ENCODE measurements at places on chromosomes 5 and 9.

DNA sequence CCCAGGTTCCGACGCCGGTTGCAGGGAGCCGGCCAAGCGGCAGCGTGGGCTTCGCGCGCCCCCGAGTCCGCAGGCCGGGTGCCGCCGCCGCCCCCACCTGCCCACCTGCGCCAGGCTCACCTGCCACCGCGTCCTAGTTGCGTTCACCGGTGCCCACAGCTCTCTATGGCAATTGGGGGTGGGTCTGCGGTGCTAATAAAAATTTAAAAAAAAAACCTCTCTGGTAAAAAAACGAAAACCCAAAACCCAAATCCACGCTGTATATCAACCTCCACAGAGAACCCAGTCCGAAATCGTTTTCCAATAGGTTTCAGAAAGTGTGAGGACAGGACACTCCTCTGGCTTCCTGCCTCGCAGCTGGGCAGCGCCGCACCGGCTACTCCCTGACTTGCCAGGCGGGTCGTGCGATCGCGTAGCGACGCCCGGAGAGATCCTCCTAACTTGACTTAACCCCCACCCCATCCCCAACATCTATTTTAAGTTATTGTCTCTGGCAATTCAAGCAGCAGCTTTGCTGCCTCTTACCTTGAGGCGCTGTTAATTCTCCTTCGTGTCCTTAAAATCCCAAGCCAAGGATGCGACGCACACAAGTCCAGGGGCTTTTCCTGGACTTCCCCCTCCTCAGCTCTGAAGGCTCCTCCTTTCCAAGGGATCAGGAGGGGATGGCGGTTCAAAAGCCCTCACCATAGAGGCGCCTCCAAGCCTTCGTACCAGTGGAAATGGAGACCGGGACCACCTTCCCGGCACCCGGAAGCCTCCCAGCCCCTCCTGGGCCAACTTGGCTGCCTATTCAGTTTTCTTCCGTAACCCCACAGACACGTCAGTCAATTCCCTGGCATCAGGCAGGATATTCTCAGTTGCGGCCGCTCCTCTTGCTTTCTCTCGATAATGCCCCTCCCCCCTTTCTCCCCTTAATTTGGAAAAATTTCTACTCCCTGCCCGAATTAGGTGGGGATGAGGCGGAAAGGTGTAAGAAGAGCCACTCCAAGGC, 1639.4 kb upstream of the C9orf72 start:
- no peak for DNase-seq

- DNase-seq: no peak
These were observed 15.7 kb downstream of the PNPLA7 start for GRCh38 chr9:137534256-137535119.

- no peak for DNase-seq
These were observed 4.8 kb downstream of the ATP6V1G1 start for GRCh38 chr9:114592356-114592755.

DNA sequence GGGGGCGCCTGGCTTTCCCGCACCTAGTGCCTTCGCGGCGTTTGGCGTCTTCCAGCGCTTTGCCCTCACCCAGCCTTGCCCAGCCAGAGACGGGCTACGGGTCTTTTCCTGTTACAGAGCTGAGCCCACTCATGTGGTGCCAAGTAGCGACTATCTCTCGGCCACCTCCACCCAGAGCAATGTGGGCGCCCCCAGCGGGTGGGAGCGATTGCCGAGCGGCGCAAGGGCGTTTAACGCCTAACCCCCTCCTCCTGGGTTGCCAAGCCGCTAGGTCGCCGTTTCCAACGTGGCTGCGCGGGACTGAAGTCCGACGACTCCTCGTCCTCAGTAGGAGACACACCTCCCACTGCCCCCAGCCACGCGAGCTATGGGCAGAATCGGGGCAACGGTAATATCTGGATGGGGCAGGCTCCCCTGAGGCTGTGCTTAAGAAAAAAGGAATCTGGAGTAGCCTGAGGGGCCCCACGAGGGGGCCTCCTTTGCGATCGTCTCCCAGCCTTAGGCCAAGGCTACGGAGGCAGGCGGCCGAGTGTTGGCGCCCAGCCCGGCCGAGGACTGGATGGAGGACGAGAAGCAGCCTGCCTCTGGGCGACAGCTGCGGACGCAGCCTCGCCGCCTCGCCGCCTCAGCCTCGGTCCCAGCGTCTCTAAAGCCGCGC, 5.8 kb downstream of the TLX3 start:
- DNase-seq: no peak

DNA sequence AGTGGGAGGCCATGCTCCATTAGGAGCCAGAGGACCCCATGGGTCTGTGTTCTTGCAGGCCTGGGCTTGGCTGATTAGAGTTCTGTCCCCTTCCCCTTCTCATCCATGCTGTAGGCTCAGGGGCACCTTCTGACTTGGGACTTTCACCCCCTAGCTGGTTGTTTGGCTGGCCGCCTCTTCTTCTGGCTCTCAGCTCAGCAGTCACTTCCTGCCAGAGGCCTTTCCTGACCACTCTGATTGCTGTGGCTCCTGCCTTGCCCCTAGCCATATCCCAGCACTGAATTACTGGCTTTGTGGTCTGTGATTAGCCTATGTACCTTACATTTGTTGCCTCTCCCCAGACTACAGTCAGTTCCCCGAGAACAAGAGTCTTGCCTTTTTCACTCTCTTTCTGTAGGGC, 14.6 kb downstream of the ENTREP1 start:
- no peak for DNase-seq

- no peak for DNase-seq
These were observed 127.3 kb downstream of the MACROH2A1 start for GRCh38 chr5:135271533-135272310.

DNA sequence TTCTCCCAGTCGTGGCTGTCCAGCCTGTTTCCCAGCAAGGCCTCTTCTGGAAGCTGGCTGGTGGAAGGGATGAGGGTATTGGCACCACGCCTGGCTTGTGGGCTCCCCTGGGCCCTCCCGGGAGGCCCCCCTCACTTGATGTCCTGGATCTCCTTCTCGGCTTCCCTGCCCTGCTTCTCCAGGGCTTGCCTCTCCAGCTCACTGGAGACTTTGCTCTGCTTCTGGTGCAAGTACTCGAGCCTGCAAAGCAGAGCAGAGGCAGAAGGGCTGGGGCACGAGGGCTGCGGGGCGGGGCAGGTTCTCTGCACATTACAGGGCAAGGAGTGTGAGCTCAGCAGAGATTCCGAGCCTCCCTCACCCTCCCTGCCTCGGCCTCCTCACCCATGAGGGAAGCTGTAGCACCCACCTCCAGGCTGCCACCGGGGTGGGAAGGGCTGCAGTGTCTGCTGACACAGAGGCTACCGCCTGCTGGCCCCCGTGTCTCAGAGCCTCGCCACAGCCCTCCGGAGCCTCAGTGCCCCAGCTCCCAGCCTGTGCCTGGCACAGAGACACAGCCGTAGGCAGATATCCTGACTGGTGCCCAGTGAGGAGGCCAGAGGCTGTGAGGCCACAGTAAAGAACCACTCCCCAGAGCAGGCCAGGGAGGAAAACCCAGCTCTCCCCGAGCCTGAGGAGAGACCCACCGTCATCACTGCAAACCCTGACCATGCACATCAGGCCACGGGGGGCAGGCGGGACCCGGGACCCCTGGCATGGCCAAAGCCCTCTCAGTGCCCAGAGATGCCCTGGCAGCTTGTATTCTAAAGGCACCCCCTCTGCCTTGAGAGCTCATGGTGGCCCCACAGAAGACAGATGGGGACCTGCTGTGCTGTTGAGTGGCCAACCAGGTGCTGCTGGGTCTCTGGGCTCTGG, 7.2 kb downstream of the SNAPC4 start:
- no peak for DNase-seq

DNA sequence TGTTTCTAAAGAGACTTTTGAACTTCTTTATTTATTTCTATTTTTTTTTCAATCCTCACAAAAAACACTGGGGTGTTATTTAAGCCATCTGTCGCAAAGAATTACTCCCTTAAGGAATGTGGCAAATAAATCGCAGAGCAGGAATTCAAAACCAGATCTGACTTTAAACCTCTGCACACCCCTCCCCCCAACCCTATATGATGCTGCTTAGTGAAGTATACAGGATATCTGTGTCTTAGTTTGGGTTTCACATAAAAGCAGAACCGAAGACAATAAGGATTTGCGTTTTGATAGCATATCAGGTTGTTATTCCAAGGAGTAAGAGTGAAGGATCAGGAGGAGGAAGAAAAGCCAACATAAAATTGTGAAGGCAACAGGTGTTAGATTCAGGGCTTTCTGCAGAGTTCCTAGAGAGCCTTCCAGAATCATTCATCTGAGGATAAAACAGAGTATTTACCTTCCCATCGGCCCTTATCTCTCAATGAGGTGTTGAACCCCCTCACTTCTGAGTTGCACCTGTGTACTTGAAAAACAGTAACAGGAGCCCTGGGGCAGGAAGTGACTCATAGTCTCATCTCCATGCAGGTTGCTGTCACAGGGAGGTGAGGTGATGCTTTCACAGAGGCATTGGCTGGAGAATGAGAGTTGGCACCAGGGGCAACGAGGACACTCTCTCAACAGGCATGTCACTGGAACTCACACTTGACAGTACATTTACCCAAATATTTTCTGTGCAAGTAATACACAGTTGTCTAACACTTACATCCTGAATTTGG, 33.5 kb upstream of the DMRT3 start:
- DNase-seq: no peak

DNA sequence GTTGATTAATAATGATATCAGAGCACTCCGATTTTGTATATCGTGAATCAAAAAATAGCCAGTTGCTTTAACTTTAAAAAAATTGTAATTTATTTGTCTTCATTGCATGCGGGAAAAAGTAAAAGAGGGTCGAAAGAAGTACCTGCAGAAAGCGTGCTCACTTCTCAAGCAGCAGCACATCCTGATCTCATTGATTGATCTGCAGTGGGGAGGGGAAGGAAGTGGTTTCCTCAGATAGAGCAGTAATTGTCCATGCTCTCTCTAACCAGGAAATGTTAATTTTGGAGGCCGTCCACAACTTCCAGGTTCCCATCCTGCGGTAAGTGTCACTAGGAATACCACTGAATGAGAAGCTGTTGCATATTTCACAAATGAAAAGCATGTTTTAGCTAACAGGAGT, 63.2 kb downstream of the SYK start:
- DNase-seq: no peak

DNA sequence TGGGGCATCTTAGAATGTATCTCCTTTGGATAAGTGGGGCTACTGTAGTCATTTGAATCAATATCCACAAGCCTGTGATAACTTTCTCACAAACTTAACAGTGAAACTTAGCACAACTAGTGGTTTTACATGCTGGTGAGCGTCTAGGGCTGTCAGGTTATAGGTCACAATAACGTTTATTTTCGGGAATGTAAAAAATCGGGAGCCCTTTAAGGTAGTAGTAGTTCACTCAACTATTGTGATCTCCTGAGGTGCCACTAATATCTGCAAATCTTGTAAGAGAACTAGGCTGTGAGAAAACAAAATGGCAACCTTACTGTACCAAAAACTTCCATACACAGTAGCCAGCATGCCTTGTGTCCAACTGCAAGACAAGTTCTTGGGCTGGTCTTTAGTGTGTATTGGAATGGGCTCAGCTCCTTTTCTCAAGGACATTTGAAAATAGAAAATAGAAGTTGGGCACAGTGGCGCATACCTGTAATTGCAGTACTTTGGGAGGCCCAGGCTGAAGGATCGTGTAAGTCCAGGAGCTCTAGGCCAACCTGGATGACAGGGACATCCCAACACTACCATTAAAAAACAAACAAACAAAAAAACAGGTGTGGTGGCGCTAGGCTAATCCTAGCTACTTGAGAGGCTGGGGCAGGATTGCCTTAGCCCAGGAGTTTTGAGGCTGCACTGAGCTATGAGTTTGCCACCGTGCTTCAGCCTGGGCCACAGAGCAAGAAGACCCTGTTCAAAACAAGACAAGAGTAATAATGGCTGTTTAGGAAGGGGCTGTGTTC, 5.2 kb upstream of the PKN3 start:
- no peak for DNase-seq

GRCh38 chr9:133334161-133334560, 1.8 kb downstream of the SURF6 start:
- DNase-seq: no peak

- DNase-seq: peak; percentile 41
These were observed 341.1 kb downstream of the ZSWIM6 start for GRCh38 chr5:61673007-61673735.

- DNase-seq: no peak
These were observed 453.8 kb downstream of the SEMA5A start for GRCh38 chr5:9091896-9092662.

GRCh38 chr5:66477596-66477995, 118.6 kb upstream of the MAST4 start:
- DNase-seq: no peak

DNA sequence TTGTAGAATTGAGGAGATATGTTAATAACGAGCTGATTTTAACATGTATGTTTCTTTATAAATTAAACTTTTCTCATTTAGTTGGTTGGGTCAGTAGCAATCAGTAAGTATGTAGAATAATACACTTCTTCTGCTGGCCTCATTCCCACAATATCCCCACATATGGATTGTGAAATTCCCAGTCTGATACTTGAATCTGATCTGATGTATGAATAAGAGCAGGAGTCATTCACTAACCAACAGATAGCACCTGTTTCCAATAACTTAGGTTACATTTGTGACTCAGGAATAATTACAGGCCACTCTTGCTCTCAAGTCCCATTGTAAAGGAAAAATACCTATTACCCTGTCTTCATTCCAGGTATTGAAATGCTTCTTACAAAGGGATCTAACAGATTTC, 23.9 kb downstream of the SLC36A1 start:
- DNase-seq: no peak

DNA sequence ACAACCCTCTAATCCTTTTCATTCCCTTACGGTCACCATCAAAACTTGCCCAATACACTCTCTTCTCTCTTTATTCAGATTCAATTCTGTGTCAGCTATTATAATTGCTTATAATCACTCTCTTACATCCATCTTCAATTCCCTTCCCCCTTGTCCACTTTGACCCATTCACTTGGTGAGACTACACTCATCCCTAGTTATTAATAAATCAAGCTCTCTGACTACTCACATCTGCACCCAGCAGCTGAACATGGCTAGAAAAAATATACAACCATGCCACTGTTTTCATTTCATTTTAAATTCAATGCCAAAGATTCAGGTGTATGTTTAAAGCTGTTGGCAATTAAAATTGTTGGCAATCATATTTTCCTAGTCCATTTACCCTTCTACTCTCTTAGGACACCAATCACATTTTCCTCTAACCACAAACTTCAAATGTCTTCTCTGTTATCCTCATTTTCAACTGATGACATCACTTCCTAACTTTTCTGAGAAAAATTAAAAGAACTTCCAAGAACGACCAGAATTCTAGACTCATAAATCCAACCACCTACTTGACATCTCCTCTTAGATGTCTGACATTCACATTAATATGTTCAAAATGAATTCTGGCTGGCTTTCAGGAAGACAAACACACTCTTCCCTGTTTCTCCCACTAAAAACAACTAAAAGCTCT, 5.5 kb downstream of the C5orf15 start:
- DNase-seq: no peak

- DNase-seq: no peak
These were observed 171.4 kb downstream of the TLE1 start for GRCh38 chr9:81517954-81518353.

- DNase-seq: no peak
These were observed 111.9 kb downstream of the SUSD1 start for GRCh38 chr9:112063151-112063550.

DNA sequence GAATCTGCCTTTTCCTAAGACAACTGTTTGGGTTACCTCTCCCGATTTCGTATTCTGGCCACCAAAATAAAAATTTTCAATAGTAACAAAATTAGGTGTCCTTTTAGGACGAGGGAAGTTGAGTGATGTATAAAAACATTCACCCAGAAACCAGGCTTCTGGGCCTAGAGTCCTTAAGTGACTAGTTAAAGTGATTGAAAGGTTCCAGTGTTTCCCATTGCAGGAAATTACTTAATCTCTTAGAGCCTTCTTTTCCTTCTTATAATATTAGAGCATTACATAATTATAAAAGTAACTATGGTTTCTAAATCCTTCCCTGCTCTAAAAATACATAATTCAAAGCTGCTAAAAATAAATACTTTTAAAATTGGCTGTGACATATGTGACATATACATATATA, 7.3 kb downstream of the MCIDAS start:
- no peak for DNase-seq
